ENCODE measurements at places on chromosomes 1 and 21.

GRCh38 chr1:168892931-168893330 lies 163.9 kb upstream of the DPT start:
- no peak for DNase-seq

GRCh38 chr1:11877074-11877473 lies 18.3 kb upstream of the NPPB start:
- no peak for DNase-seq

DNA sequence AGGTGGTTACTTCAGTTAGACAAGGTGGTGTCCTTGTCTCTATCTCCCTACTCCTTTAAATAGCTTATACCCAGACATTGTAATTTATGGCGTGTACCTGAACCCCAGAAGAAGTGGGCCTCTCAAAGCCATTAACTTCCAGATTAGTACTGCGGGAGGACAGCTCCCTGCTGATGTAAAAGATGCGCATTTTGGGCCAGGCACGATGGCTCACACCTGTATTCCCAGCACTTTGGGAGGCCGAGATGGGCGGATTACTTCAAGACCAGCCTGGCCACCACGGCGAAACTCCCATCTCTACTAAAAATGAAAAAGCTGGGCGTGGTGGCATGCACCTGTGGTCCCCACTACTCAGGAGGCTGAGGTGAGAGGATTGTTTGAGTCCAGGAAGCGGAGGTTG lies 15.0 kb upstream of the PLEKHM2 start:
- DNase-seq, result no peak

DNA sequence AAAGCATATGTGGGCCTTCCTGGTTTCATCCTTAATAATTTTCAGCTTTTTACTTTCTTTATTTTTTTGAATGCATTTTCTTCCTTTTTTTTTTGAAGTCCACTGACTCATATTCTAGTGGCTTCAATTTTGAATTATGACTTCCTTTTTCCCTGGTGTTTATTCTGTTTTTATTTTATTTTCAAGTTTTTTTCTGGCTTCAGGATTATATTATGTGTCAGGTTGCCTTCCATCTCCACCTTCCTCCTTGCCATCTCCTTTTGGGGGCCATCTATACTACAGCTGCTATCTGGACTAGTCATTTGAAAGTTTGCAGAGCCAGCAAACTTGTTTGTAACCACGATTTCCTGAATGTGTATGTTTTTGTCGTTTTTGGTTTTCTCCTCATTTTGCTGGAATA lies 117.6 kb downstream of the LEPR start:
- DNase-seq, result no peak

- no peak for DNase-seq
Measured at GRCh38 chr1:212237651-212238050, 47.6 kb upstream of the PPP2R5A start.

DNA sequence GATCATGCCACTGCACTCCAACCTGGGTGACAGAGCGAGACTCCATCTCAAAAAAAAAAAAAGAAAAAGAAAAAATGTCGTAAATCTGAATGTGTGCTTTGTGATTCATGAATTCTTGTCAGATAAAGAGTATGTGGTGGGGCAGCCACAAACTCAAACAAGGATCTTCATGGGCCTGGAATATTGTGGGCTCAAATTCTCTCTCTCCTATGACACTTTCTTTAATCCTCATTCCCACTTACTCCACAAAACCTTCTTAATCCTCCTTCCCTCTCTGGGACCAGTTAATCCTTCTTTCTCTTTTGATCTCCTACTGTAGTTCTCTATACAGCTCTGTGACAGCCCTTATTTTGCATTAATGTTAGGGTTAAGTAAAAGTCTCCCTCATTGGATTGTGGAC lies 112.3 kb downstream of the AK5 start:
- no peak for DNase-seq

DNA sequence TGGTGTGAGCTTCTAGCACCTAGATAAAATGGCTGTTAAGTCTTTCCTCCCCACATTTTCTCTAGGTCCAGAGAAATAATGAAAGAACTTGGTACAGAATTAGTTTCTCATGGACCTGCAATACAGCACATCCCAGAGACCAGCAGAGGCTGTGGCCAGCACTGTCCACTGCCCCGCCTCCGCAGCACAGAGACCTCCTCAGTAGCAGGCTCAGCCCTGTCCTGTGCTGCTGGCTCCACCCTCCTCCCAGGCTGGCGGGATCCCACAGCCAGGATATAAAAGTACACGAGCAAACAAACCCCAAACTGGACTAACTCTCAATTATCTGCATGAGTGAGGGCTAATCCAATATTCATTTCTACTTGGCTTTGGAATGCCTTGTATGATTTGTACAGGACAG lies 401.5 kb downstream of the RPS6KC1 start:
- no peak for DNase-seq

DNA sequence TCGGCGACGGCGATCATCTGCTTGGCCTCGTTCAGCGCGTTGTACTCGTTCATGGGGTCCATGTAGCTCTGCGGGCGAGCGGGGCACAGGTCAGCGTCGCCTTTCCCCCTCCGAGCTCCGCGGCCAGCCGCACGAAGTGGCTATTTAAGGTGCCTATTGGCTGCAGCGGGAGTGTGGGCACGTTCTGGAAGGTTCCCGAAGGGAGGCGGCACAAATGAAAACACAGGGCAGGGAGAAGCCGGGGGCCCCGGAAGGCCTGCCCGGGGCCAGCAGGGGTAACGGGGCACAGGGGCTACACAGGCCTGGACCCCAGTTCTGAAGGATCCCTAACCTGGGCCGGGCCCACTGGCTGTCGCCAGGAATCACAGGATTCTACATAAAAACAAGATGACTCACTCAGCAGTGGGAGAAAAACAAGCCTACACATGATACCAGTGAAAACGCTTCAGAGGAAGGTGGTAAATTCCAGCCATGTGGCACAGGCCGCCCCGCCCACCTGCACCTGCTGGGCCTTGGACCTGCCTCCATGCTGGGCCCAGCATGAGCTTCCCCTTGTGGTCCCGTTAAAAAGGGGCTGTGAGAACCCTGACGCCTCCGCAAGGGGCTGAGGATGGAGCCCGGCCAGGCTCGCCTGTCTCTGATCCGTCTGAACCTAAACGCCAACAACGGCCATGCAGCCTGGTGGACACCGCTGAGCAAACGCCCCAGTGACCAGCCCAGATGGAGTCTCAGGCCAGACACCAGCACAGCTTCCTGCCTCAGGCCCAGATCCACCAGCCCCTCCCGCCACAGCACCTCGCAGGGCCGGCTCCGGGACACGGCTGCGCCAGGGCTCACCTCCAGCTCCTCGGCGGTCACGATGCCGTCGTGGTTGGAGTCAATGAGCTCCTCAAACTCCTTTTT lies 3.9 kb upstream of the TNFRSF4 start:
- no peak for DNase-seq

GRCh38 chr1:92653605-92654381 lies 131.1 kb downstream of the EVI5 start:
- no peak for DNase-seq

- DNase-seq, result no peak
Measured at GRCh38 chr1:13992489-13993285, 292.7 kb downstream of the PRDM2 start.

DNA sequence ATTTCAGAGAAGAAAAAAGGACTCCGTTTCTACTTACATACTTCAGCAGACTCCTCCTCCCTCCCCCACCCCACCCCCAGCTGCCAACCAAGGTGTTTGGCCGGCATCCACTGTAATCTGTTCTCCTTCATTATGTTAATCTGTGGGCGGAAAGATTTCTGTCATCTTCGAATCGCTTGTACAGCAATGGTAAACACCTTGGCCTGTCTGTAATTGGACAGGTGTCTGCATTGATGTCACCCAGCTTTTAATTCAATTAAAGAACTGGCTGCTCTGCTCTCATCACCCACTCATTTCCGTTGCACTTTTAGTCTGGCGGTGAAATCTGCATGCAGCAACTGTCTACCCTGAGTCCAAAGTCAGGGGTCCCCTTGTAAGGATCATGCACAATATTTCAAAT lies 368.6 kb downstream of the USH2A start:
- DNase-seq, result no peak

- no peak for DNase-seq
Measured at GRCh38 chr1:43349594-43350306, 9.0 kb upstream of the CDC20 start.

- no peak for DNase-seq
Measured at GRCh38 chr1:207579436-207579799, 65.5 kb upstream of the CR1L start.

- no peak for DNase-seq
Measured at GRCh38 chr21:34960687-34961086, 88.4 kb downstream of the RUNX1 start.

DNA sequence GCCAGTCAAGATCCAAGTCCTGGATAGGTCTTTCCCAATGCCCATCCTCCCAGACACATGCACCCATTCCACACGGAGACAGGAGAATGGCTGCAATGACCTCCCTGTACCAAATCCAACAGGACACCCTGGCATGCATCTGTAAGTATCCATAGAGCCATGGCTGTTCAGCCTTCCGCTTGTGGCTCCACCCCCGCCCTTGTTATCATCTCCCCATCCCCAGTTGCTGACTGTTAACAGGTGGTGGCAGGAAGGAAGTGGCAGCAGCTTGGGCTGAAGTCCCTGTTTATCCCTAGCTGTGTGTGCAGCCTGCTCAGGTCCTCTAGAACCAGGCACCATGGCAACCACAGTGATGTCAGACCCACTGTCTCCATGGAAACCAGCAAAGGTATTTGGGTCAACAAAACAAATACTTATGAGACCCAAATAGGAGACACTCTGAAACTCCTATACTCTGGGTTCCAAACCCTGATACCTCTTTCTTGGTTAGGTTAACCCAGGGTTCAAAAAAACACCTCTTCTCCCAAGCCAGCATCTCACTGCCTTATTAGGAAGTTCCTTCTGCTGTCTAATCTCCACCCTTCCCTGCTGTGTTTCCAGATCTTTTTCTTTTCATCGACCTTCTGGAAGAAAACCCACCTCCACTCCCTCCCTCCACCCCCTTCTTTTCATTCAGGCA lies 721 bp downstream of the PBXIP1 start:
- no peak for DNase-seq

- DNase-seq, result no peak
Measured at GRCh38 chr1:218874313-218874712, 299.4 kb upstream of the LYPLAL1 start.

DNA sequence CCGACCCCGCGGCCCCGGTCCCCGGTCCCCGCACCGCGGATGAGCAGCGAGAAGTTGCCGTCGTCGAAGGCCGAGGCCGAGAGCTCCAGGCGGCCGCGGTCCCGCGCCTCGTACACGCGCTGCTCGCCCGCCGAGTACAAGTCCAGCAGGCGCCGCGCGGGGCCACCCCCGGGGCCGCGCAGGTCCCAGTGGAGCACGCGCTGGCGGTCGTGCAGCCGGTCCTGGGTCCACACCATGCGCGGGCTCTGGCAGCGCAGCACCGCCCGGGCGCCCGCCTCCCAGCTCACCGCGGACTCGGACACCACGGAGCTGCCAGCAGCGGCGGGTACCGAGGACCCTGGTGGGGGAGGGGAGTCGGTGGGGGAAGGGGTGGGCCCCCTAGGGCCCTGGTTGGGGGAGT lies 2.9 kb downstream of the MXRA8 start:
- no peak for DNase-seq

GRCh38 chr1:43465505-43466067 lies 11.9 kb upstream of the HYI start:
- no peak for DNase-seq

- DNase-seq, result no peak
Measured at GRCh38 chr1:170410401-170411166, 121.4 kb upstream of the GORAB start.

DNA sequence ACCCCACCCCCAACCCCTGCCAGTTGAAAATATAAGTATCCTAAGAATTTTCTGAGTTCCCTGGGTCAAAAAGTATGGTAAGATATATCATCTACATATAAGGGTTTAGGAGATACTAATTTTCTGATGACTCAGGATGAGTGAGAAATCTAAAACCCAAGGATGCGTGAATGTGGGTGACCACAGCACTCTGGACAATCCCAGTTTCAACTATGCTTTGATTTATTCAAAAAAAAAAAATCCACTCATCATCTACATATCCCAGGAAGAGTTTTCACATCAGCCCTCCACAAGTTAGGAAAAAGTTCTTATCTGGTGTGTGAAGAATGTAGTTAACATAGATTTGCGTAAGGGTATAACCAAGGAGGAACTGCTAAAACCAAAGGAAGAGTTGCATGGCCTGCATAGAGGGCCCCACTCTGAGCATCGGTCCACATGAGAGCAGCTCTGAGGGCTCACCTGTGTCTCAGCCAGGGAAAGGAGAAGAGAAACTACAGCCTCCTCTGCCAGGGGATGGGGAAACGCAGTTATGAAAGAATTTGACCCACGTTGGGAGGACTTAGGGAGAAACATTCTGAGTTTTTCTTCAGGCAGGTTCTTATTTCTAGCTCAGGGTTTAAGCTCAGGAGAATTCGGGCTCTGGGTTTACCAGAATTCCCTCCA lies 18.8 kb downstream of the LAMB3 start:
- no peak for DNase-seq

DNA sequence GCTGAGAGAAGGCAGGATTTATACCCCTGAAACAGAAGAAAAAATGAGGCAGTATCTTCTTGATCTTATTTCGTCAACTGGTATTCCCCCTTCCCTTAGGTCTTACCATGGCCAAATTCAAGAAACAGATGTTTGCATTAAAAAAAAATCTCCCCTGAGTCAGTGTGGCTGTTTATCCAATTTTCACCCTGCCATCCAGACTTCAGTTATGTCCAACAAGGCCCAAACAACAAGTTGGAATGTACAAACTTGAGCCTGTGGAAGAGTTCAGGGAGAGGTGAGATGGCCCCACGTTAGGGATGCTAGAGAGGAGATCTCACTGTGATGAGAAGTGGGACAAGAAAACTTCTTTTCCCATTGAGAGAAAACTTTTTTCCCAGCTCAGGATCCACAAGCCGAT lies 147.2 kb upstream of the PROX1 start:
- DNase-seq, result no peak

DNA sequence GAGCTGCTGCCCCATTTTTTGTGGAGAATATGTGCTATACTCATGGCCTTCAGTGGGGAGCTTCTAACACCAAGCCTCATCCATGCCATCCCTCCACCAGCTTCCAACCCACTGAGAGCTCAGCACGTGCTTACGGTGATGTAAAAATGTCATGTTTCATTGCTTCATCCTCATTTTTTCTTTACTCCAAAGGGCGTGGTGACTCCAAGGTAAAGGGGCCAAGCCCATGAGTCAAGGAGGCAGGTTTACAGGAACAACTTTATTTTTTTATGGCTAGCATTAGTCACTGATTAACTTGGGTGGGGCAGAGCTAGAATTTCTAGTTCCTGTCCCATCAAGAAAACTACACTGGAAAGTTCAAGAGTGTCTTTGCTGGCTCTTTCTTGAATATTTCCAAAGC lies at the start of gene C1orf226:
C1orf226 (plus strand) TSS at position 346 of the 400 bp plus-strand sequence. CDS start 174 bp downstream, outside the sequence.
- no peak for DNase-seq

- DNase-seq, result no peak
Measured at GRCh38 chr1:20551161-20551560, 1.2 kb upstream of the FAM43B start.

DNA sequence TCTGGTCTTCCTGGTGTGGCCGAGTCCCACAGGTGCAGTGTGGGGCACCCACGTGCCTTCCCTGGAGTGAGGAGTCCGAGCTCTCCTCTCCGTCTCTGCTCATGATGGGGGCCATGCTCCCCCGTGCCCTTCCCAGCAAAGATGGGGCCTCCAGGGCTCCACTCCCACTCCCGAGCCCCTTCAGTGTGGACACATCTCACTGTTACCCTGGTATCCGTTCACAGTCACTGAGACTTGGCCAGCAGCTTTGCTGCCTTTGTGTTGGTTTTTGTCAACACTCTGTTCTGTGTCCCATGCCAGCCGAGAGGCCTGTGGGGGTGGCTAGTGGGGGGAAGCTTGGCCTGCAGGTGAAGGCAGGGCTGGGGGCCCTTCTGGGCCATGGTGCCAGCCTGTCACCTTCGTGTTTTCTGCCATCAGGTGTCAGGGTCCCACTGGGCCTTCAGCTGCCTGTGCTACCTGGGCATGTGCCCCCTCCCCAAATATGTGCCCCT lies 46.9 kb upstream of the POFUT2 start:
- DNase-seq, result no peak

- no peak for DNase-seq
Measured at GRCh38 chr1:209766051-209766450, 10.2 kb downstream of the TRAF3IP3 start.
